ENCODE measurements at places on chromosomes 13 and 19.

DNA sequence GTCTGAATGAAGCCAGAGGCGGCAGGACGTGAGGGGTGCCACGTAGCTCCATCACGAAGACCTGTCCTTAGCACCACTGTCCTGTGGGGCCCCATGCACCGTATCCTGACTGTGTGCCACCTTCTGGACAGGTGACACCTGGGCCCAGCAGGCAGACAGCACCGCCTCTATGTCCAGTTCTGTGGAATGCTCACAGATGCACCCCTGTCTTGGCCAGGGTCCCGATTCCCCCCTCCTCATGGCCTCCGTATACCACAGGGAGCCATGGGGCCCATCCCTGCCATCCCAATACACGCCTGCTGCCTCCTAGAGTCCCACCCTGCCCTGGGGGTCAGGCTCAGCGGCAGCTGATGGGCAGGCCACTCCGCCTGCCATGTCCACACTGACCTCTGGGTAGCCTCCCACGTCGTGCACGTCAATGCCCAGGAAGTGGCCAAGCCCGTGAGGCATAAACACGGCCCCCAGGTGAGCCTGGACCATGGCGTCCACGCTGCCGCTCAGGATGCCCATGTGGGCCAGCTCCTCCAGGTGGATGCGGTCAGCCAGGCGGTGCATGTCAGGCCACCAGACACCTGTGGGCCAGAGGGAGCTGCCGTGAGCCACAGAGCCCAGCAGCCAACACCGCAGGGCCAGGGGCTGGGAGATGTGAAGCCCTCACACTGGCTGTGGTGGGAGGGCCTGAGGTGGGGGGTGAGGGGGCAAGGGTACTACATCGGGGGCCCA lies 17.6 kb downstream of the CEBPG start:
- no peak for DNase-seq

GRCh38 chr13:76762721-76763120 lies 123.5 kb downstream of the KCTD12 start:
- DNase-seq, result no peak

DNA sequence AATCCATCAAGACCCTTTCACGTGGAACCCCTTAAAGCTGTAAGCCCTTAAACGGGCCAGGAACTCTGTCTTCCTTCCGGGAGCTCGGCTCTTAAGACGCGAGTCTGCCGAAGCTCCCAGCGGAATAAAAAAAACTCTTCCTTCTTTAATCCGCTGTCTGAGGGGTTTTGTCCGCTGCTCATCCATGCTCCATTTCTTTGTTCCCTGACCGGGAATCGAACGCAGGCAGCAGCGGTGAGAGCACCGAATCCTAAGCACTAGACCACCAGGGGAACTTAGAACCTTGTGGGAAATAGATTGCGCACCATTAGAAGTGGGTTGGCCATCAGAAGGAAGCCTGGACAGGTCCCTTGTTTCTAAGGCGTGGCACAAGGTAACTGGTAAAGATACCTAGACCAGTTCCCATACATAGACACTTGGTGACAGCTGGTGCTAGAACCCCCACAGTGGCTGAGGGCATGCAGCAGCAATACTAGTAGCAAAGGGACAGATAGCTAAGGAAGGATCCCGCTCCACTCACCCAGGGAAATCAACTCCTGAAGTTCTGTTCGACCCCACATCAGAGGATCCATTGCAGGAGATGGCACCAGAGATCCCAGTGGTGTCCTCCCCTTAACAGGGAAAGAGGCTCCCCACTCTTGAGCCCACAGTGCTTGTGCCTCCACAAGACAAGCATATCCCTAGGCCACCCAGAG lies 1.5 kb upstream of the RGCC start:
- no peak for DNase-seq

DNA sequence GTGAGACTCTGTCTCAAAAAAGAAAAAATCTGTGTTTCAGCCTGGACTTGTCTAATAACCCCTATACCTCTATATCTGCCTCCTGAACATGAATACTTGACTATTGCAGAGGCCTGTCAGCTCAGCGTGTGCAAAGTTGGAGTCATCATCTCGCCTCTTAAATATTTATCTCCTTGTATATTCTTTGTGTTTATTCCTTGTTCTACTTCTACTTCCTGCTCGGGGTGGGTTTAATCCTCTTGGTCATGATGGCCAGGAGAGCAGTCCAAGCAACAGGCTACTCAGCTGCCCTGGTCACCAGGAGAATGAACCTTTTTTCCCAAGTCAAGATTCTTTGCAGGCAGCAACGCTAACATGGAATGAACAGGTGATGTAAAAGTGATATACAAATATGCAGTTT lies 119.1 kb downstream of the PCCA start:
- no peak for DNase-seq

DNA sequence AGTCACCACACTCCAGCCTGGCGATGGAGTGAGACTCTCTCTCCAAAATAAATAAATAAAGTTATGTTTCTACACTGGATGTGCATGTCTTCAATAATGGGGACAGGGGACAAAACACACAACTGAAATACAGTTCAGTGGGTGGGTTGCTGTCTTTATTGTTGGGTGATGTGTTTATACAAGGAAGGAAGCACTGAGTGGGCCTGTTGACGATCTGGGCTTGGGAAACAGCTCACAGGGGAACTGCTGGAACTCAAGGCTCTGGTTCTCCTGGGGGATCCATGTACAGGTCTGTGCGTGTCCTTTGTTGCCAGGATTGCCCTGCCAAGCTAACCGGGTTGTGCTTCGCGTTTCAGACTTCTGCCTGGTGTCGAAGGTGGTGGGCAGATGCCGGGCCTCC lies 18.9 kb downstream of the SPINT2 start:
- DNase-seq, result no peak

GRCh38 chr19:42512743-42513304 lies 15.5 kb downstream of the CEACAM1 start:
- no peak for DNase-seq

DNA sequence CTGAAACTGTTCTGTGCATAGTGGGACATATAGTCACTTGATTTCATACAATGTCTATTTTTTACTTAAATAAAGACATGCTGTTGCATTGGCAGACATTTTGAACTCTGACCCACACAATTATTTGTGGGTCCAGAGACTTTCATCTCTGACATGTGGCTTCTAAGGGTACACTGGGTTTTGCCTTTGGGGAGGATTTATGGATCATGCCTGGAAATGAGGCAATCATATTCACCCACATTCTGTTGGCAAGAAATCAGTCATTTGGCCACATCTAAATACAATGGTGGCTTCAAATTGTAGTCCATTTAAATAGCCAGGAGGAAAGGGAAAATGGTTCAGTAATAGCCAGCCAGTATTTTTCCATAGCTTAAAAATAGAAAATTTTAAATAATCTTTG lies 238.3 kb upstream of the KLF12 start:
- no peak for DNase-seq

GRCh38 chr19:33208904-33209849 lies 15.0 kb downstream of the LRP3 start:
- DNase-seq, result no peak

DNA sequence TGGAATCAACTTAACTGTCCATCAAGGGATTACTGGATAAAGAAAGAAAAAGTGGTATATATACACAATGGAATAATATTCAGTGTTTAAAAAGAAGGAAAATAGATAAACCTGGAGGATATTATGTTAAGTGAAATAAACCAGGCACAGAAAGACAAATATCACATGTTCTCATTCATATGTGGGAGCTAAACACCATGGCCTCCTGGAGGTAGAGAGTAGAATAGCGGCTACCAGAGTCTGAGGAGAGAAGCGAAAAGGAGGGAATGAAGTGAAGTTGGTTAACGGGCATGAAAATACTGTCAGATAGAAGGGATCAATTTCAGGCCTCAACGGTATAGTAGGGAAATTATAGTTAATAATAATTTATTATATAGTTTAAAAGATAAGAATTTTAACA lies 147.5 kb upstream of the OBI1 start:
- no peak for DNase-seq

DNA sequence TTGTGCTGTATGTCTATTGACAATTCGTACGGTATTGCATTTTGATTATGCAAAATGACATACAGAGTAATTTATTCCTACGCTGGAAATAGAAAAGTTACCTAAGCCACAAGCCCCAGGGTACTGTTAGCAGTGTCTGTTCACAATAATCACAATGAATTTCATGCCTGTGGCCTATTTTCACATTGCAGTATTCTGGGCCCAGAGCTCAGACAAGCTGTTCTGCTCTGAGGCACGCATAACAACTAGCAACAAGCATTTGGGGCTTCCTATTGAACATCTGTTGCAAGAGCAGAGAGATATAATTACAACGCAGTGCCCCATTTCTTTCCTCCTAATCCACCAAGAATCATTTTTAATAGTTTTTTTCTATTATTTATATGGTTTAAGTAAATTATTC lies 158.9 kb upstream of the SGCG start:
- DNase-seq, result no peak

DNA sequence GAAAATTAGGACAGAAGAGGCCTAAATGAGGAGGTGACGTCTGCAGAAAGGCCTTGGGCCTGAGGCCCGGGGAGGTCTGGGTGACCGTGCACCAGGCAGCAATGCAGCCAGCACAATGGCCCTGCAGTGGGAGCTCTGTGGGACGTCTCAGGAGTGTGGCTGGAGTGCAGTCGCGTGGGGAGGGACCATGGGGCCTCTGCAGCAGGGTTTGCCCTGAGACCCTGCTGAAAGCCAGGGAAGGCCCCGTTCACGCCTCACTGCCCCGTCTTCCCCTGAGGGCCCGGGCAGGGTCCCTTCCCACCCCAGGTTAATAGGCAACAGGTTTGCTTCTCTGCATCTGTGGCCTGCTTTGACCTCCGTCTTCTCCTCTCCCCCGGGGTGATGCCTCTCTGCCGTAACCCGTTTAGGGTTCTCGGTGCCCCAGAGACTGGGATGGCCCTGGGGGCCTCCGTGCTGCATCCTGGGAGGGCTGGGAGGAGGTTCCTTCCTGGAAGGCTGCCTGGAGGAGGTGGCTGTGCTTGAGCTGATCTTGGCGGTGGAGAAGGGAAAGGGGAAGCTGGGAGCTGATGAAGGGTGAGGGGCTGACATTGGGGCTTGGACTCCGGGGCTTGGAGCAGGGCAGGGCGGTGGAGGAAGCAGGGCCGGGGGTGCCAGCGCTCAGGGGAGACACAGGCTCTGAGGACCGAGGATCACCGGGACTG lies 9.7 kb downstream of the PALM start:
- DNase-seq, result no peak

GRCh38 chr19:48465215-48465614 lies 4.0 kb upstream of the CYTH2 start:
- DNase-seq, result no peak

- DNase-seq, result no peak
Observed at GRCh38 chr13:112132619-112133018, 65.7 kb downstream of the SOX1 start.

DNA sequence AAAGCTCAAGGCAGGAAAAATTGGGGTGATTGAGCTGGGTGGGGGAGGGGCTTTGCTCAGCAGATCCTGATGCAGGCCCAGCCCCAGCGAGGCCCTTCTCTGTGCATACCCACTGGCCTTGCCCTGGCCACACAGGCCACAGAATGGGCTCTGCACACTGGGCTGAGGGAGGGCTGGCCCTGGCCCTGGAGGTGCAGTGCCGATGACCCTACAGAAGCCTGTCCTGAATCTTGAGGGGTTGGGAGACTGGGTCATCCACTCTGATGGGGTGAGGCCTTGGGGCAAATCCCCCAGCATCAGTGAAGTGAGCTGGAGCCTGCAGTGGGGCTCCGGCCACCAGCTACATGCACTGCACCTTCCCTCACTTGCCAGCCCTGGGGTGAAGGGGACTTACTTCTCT lies 153.1 kb downstream of the URI1 start:
- DNase-seq, result no peak

DNA sequence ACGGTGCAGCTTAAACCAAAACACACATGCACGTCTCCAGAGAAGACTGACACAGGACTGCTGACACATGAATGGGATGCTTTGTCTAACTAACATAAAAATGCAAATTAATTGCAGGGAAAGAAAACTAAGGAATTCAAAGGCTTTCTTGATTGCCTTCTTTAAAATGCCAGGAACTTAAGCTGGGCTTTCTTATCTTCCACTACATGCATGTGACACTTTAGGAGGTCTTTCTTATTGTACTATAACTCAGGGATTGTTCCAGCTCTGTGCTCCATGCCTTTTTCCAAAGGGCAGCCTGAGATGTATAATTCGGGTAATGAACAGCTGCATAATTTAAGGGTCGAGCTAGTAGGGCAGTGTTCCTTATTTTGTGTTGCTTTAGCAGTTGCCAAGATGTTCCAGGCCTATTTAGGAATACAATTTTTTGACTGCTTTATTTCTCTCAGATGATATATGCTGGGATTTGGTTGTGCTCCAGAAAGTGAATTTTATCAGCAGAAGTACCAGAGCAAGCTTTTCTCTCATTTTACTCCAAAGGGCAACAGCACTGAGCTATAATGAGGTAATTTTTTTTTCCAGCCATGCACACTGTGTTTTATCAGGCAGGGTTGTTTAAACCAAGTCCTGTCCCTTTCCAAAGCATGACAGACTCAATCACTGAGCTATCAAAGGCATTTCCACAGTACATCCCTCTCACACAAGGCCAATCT lies 885.2 kb downstream of the PCDH9 start:
- no peak for DNase-seq

DNA sequence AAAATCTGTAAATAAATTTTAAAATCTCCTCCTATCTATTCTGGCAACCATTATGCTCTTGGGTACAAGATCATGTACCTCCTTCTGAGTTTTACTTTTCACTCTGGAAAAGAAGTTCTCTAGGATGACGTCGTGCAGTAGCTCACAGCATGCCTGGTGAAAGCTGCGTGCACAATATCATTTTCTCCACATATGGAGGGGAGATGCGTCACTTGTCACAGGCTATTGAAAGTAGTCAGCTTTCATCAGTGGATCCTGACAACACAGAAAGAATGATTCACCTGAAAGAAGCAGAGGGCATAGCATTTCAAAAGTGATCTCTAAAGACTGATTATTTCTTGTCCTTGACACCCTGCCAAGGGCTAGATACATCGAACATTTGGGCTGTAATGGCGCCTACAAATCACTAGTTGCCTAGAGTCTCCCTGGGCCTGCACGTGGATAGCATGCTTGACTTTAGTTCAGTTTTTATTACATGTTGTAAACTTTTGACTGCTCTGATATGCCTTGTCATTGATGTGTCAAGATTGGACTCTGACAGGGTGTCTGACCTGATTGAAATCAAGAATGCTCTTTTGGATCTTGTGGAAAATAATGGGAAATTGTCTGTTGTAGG lies 1365.6 kb downstream of the OLFM4 start:
- DNase-seq, result no peak

DNA sequence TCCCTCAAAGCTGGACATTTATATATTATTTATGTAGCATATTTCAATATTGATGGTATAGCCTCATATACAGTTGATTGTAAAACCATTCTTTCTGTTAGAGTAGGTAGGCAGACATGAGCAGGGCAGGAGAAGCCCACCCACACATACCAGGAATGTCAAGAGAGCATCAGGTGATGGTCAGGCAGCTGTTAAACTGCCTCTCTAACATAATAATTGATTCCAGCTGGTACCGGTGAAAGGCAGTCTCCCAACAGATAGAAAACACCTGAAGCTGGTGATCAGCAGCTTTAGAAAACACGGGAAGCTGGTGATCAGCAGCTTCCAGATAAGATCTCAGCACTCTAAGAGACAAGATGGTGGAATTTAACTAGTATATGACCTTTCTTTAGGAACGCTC lies 132.9 kb downstream of the SLITRK6 start:
- no peak for DNase-seq

All from stimulated activated CD4-positive, alpha-beta T cell treated with anti-CD3 and anti-CD28 coated beads, Interleukin-1b, Interleukin-23, amount 100 ng/mL, for 4 hours (primary cell).